ENCODE measurements at places on chromosomes 16 and 17.

DNA sequence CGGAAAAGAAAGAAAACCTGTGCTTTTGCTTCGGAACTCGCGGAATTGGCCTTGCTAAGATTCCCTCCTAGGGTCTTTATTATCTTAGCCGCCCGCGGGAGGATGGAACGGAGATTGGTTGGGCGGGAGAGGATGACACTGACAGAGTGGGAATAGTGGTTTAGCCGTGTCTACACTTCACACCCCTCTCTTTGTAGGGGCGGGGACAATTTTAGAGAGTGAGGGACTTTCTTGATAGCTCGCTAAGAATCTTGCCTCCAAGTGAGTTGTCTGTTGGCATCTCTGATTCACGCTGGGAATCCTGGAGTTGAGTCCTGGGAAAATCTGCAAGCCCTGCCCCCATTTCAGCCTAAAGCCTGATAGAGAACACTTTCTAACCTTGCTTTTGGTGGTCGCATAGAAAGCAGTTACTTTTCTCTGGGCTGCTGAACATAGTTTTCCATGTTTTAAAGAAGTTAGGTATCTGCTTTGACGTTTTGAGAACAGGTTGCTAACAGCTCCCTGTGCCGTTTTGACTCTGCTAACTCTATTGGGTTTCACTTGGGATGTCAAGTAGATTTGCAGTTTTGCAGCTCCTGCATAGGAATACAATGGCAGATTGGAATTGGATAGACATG, 697 bp downstream of the NOL11 start:
- DNase-seq: no peak

- DNase-seq: no peak
These were observed 307.1 kb downstream of the TMEM114 start for GRCh38 chr16:8283195-8283594.

DNA sequence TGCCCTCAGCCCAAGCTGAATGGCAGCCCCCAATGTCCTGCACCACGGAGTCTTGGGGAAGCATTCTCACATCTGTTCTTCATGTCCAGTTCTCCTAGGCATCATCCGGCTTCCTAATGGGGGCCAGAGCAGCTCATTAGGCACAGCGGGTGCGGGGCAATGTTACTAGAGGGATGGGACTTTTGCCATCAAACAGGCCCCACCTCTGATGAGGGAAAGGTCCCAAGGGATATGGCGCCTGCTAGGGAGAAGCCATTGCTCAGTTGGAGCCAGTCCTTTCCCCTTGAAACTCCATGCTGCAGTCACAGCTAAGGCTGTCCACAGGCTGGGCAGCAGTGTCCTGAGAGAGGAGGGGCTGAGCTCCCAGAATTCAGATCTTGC, 1.7 kb upstream of the DPH1 start:
- no peak for DNase-seq

DNA sequence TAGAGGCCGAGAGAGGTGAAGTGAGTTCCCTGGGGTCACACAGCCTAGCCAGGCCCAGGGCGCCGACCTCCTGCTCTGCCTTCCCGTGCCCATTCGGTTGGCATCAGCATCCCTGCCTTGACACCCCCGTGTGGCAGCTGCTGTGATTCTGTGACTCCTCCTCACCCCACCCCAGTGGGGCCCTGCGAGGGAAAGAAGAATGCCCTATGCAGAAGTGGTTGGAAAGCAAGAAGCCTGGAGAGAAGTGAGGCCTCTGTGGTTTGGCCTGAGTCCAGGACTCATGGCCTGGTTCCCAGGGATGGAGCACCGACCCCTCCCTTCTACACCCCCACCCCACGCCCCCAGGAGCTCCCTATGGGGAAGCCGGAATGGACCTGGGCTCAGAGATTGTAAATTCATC, 296.2 kb downstream of the SEC14L1 start:
- no peak for DNase-seq

DNA sequence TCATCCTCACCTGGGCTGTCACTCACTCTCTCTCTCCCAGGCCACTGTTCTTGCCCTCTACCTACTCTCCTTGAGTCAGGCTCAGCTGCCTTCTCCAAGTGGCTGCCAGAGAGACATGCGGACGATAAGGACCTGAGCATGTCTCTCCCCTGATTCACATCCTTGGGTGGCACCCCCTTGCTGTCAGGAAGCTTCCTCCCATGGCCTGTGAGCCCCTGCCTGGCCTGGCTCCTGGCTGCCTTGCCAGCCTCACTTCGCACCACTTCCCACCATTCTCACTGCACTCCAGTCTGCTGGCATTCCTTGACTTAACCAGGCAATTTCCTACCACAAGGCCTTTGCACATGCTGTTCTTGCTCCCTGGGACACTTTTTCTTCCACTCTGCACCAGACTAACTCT, 2.7 kb upstream of the ALDH3A1 start:
- DNase-seq: no peak
